ENCODE measurements at places on chromosomes 13 and 19.
A peak's percentile ranks its signal among the peaks of the same experiment; 100 is the strongest.

- DNase-seq = no peak
Measured at GRCh38 chr19:34985249-34986022, 14.7 kb upstream of the GRAMD1A start.

DNA sequence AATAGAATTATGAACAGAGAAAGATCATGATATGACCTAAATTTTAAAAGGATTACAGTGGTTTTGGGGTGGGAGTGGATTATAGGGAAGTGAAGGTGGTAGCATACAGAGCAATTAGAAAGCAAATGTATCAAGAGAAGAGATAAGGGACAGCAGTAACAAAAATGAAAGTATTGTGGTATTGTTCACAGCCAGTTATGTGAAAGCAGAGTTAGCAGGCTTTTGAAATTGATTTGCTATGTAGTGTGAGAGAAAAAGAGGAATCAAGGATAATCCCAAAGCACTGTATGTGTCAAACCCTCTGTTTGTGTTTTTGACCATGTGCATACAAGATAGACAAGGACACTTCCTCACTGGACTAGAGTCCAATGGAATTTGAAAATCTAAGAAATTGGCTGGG is 1721.4 kb downstream of the PCDH9 start:
- DNase-seq = no peak

DNA sequence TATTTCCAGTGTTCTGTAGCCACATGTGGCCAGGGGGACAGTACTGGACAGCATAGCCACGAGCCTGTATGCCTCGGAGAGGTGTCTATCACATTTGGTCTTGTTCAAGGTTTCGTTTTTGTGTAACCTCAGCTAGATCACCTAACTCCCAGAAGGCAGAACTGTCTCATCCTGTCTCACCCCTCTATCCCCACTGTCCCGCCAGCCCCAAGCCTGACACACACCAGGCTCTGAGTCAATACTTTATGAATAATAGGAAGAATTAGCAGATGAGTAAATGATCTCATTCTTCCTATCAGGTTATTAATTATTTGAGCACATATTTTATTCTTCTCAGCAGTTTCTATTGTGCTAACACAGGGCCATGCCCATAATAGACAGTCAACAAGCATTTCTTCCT is 132.2 kb downstream of the NUFIP1 start:
- DNase-seq = no peak

DNA sequence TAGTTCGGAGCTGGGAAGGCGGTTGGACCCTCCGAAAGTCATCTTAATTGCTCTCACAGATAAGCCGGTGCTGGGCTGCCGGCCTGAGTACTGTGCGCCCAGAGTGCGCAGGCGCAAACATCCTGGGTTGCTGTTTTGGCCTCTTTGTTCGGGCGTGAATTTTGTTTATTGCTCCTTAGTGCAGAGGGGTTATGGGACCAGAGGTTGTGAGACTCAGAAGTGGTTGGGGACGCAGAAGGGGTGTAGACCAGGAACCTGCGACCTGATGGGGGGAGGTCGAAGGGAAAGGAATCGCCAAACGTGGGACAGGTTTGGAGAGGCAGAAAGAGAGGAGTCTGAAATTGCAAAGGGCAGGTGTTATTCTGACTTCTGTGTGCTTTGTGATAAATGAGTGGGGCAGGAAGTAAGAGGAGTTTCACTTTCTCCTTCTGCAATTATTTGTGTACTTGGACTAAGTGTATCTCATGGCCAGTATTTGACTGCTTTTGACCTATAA is 607 bp upstream of the ZNF566 start:
- peak; percentile 86 for DNase-seq

DNA sequence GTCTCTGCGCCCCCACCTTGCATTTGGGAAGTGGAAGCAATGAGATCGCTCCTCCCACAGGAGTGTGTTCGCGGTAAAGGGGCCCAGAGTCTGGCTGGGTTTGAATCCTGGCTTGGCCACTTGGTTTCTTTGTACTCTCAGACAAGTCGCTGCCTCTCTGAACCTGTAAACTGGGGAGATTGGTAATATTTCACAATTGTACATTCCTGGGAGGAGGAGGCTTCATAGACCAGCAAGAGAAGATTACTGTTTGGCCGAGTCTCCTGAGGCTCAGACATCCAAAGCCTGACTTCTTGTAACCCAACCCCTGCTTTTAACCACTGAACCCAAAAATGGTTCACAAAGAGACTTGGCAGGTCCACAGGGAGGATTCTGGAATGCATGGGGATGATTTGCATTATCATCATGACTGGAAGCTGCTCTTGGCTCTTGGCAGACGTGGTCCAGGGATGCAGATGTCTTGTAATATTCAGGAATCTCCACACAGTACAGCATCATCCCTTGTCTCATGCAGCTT is 13.6 kb upstream of the STRN4 start:
- DNase-seq = no peak

GRCh38 chr13:36297366-36298338 is at the start of gene CCDC169:
TSS of gene CCDC169 (minus strand) at chr13:36297814. CDS start at chr13:36297719, 95 bp downstream.
- no peak for DNase-seq

- no peak for DNase-seq
Measured at GRCh38 chr13:25687471-25688225, 315.9 kb downstream of the ATP8A2 start.

GRCh38 chr13:68292601-68293000 is 1062.5 kb upstream of the PCDH9 start:
- DNase-seq = no peak

DNA sequence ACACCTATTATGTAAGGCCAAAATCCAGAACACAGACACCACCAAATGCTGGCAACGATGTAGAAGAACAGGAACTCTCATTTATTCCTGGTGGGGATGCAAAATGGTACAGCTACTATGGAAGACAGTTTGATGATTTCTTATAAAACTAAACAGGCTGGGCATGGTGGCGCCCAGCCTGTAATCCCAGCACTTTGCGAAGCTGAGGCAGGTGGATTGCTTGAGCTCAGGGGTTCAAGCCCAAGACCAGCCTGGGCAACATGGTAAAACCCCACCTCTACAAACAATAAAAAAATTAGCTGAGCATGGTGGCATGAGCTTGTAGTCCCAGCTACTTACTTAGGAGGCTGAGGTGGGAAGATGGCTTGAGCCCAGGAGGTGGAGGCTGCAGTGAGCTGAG is 98.3 kb downstream of the TUBA3C start:
- no peak for DNase-seq

DNA sequence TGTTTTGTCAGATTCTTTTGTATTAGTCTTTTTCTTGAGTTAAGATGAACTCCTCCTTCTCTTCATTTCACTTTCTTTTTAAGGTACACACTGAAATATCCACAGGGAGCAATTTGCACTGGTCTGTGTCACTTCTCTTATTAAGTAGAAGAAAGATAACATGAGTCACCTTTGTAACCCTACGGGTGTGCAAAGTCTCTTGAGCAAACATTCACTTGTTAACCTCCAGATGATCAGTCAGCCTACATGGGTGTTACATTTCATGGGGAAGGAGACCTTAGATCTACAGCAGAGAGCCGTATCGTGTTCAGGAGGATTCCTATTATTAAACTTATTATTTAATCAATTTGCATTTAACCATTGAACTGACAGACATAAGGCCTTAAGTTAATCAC is 5.1 kb downstream of the ZNF507 start:
- DNase-seq = no peak

DNA sequence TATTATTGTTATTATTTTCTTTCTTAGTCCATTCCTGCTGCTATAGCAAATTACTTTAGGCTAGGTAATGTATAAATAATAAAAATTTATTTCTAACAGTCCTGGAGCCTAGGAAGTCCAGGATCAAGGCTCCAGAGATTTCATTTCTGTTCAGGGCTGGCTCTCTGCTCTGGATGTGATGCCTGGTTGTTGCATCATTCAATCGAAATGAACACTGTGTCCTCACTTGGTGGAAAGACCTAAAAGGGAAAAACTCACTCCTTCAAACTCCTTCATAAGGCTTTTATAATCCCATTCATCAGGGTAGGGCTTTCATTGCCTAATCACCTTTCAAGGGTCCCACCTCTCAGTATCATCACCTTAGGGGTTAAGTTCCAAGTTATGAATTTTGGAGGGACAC is 395.0 kb downstream of the EFNB2 start:
- no peak for DNase-seq

- no peak for DNase-seq
Measured at GRCh38 chr13:90839061-90839460, 508.4 kb upstream of the MIR17HG start.

DNA sequence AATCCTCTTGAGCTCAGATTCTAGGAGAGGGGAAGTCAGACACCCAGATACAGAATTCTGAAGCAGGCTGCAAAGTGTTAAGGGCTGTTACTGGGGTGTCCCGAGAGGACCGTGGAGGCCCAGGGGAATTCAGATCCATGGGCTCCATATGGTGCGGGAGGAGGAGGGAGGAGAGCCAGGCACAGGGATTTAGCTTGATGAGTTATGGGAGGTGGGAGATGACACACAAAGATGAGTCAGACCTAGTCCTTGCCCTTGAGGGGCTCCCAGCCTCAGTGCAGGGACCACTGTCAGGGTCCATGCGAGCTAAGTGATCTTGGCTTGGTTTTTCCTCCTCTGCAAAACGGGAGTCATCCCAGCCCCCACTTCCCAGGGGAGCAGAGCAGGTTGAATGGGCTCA is 14.4 kb upstream of the GIPR start:
- DNase-seq = no peak

DNA sequence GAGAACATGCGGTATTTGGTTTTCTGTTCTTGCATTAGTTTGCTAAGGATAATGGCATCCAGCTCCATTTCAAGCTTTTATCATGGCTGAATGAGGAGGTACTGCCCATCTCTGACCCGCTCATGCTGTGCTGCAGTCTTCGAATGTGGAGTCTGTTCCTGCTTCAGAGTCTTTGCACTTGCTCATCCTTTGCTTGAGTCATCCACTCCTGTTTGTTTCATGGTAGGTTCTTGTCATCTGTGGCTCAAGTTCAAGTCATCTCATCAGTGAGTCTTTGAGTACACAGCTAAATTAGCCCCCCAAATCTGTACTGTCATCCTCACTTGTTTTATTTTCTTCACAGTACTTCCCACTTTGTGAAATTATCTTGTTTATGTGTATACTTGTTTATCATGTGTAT is 5.4 kb downstream of the UCHL3 start:
- no peak for DNase-seq

- no peak for DNase-seq
Measured at GRCh38 chr19:48230555-48231129, 25.1 kb downstream of the CARD8 start.

- peak; percentile 95 for DNase-seq
Measured at GRCh38 chr19:56121180-56122167, at the start of gene ZNF787. TSS of gene ZNF787 (minus strand) at chr19:56121295. CDS start at chr19:56103217, 18,078 bp downstream.

- no peak for DNase-seq
Measured at GRCh38 chr13:84864341-84864740, 934.9 kb downstream of the SLITRK6 start.

DNA sequence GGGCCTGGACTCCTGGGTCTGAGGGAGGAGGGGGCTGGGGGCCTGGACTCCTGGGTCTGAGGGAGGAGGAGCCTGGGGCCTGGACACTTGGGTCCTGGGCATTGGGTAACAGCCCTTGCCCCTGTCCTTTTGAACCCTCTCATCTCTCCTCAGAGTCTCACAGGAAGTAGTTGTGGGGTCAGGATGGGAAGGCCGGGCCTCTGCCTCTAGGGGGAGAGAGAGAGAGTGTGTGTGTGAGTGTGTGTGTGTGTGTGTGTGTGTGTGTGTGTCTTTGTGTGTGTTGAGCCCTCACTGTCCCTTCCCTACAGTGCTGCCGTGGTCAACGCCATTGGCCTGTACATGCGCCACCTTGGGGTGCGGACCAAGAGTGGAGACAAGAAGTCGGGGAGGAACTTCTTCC is 10.9 kb downstream of the ARHGEF1 start:
- no peak for DNase-seq

- no peak for DNase-seq
Measured at GRCh38 chr19:50764409-50764808, 5.9 kb upstream of the GPR32 start.

DNA sequence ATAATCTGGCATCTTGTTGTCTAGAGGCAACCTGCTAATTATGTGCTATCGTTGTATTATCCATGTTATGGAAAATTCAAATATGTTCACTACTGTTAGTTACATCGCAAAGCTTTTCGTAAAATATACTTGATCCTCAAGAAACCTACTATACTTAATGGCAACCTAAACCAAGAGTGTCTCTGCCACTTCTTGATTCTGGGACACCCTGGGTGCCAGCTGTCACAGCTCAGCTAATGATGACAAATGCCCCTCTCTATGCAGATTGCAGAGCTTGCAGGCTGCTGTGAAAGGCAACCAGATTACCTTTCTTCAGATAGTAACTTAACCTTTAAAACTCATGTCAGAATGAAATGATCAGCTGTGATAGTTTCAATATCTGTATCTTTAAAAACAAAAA is 8.9 kb upstream of the MAB21L1 start:
- DNase-seq = peak; percentile 47

- DNase-seq = no peak
Measured at GRCh38 chr13:26473571-26474230, 83.8 kb upstream of the WASF3 start.

- DNase-seq = no peak
Measured at GRCh38 chr19:9073806-9074205, 13.1 kb upstream of the OR1M1 start.

DNA sequence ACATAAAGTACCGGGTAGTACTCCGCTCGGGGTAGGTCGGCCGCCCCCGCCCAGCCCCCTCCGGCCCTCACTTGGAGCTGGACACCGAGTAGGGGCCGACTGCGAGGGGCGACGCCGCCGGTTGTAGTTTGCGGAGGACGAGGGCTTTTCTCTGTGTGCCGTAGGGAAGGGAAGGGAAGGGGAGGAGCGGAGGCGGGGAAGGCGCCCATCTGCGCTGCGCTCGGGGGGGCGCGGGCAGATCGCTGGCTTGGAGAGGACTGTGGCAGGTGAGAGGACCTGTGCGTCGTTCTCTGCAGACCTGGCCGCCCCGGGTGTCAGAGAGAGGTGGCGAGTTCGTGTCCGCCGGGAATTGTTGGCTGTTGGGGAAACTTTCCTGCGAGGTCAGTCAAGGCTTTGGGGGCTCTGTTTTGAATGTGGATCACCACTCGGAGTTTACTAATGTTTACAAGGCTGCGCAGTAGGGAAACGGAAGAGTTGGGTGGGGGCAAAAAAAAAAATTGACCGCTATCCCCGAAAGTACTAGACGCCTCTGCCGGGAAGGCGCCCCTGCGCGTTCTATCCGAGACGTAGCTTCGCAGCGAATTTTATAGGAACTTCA is 1.4 kb downstream of the ING1 start:
- DNase-seq = no peak

- no peak for DNase-seq
Measured at GRCh38 chr13:25171170-25171516, 945 bp downstream of the AMER2 start.

DNA sequence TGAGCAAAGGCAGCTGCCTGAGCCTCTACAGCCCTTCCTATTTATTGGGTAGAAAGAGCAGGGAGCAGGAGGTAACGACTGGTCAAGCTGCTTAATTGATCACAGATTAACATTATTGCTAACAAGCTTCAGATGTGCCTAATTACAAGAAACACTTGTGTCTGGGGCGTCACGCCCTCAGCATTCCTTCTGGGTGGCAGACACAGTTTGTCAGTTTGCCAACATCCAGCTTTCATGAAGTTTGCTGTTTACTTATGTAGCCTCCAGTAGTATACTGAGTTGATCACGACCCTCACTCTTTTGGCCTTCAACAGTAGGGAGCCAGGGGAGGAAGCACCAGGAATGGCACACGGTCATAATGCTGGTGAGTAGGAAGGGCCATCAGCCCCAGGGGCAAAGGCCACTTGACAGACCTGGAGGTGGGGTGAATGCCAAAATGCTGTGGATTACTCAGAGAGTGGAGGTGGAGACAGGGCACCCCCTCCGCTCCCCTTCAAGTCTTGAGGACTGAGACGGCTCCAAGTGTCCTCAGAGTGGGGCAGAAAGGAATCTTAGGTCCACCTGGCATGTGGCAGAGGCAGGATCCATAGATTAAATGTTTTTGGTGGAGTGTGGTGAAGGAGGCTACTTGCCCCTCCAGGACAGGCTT is 34.9 kb upstream of the PSPC1 start:
- DNase-seq = no peak

- no peak for DNase-seq
Measured at GRCh38 chr13:111844682-111845081, 222.3 kb upstream of the SOX1 start.

Data from cerebellar nuclear complex (tissue), 1 donor.